ENCODE measurements at places on chromosomes 6 and 20.

DNA sequence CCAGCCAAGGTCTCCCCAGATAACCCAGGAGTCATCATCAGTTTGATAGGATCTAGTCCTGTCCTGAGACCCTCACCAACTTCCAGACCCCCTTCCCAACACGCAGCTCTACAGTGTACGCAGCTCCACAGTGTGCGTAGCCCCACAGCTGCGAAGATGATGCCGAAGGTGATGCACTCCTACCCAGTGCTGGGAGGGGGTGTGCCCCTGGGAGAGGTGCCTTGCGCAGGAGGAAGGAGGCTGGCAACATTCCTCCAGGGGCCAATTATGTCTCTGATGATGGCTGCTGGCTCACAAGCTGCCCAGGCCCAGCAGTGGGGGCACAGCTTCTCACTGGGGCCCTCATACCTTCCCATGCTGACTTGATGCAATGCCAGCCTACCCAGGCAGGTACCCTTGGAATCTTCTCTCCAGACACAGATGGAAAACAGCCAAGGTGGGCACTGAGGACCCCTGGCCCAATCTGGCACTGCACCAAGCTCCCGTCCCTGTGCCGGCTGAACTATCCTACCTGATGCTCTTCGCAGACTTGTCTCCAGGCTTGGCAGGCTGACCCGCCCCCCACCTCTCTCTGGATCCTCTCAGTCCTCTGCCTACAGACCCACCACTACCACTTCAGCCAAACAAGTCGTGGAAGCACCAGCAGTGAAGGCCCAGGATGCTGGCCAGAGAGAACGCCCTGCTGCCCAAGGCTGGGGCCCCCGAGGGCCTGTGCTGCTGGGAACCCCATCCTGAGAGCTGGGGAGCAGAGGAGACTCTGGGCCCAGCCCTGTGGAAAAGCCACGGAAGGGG, 1.4 kb downstream of the ZNF512B start:
- H3K36me3 ChIP-seq, result peaks cover 23% of the 10 kb centered on the region
- peaks cover 11% of the 10 kb centered on the region for H3K4me1 ChIP-seq
- peaks cover 6% of the 10 kb centered on the region for H3K27me3 ChIP-seq
- H3K4me3 ChIP-seq, result peak overlapping the region; percentile 45
- DNase-seq, result no peak

- no peaks in the 10 kb centered on the region for H3K27me3 ChIP-seq
- no peaks in the 10 kb centered on the region for H3K36me3 ChIP-seq
- H3K4me1 ChIP-seq, result no peaks in the 10 kb centered on the region
- no peak overlapping the region for H3K27ac ChIP-seq
Measured at GRCh38 chr20:33177866-33178265, 9.9 kb downstream of the BPIFA2 start.

GRCh38 chr6:69917834-69918233, 51.5 kb downstream of the COL19A1 start:
- H3K36me3 ChIP-seq, result no peaks in the 10 kb centered on the region
- no peak for DNase-seq
- H3K4me3 ChIP-seq, result no peak overlapping the region
- no peaks in the 10 kb centered on the region for H3K27me3 ChIP-seq
- H3K27ac ChIP-seq, result no peak overlapping the region
- H3K4me1 ChIP-seq, result no peaks in the 10 kb centered on the region

- DNase-seq, result no peak
- no peaks in the 10 kb centered on the region for H3K27me3 ChIP-seq
- peaks cover 33% of the 10 kb centered on the region for H3K36me3 ChIP-seq
- no peaks in the 10 kb centered on the region for H3K4me1 ChIP-seq
Measured at GRCh38 chr20:5592165-5592564, 158.0 kb upstream of the SHLD1 start.

GRCh38 chr6:141513830-141514229, 618.9 kb upstream of the GJE1 start:
- no peak overlapping the region for H3K4me3 ChIP-seq
- no peak overlapping the region for H3K27ac ChIP-seq
- no peaks in the 10 kb centered on the region for H3K4me1 ChIP-seq
- no peaks in the 10 kb centered on the region for H3K27me3 ChIP-seq
- no peak for DNase-seq
- H3K36me3 ChIP-seq, result no peaks in the 10 kb centered on the region

- no peak for DNase-seq
- H3K4me3 ChIP-seq, result no peak overlapping the region
- no peaks in the 10 kb centered on the region for H3K27me3 ChIP-seq
- H3K36me3 ChIP-seq, result no peaks in the 10 kb centered on the region
- no peak overlapping the region for H3K27ac ChIP-seq
Measured at GRCh38 chr6:81031416-81031815, 721.1 kb downstream of the TENT5A start.
